ENCODE measurements at places on chromosomes 16 and 17.

- DNase-seq, result no peak
These were observed 78.0 kb downstream of the KNOP1 start for GRCh38 chr16:19639986-19640421.

DNA sequence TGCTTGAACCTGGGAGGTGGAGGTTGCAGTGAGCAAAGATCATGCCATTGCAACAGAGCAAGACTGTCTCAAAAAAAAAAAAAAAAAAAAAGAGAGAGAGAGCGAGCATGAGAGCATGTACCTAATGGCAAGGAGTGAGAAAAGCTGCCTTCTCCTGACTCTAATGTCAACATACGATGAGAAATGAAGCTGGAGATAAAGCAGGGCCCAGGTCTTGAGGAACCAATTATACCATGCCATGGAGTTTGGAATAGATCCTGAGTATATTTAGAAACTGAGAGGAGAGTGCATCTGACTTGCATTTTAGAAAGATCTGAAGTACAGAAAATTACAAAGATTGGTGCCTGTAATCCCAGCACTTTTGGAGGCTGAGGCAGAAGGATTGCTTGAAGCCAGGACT, 3.8 kb upstream of the MAP2K6 start:
- DNase-seq, result no peak

GRCh38 chr16:72002619-72003018, 2.4 kb upstream of the PKD1L3 start:
- DNase-seq, result no peak

- no peak for DNase-seq
These were observed 18.3 kb upstream of the ADGRG3 start for GRCh38 chr16:57649846-57650245.

DNA sequence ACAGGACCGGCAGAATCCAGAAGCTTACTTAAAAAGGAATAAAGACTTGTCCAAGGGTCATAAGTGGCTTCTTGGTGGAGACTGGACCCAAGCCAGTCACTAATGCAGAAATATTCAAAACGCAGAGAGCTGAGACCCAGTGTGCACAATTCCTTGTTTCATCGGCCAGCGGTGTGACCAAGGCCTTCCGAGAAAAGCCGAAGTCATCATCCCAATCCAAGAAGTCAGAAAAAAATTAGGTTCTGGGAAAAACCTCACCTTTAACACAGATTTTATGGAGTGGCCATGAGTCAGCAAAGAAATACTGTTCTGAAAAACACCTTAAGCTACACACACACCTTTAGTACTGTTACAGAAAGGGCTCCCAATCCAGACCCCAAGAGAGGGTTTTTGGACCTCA, 1.0 kb upstream of the GCSH start:
- no peak for DNase-seq

DNA sequence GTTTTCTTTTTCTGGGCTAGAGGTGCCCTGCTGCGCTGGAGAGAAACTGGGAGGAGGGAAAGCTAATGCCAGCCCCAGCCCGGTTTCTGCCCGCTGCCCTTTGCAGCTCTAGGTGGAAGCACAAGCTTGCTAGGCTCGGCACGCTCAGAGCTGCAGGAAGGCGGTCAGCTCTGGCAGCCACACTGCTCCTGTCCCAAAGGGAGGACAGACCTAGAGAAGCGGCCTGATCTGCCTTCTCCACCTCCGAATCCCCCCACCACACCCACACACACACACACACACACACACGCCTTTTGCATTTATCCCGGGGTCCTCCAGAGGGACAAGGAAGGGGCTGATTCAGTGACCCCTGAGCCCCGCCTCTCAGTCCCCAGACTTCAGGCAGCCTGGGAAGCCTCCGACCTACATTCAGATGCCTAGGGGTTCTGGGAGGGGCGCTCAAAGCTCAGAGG, 418.1 kb downstream of the SOX9 start:
- DNase-seq, result no peak

GRCh38 chr16:51166541-51166940, 15.5 kb upstream of the SALL1 start:
- DNase-seq, result no peak

DNA sequence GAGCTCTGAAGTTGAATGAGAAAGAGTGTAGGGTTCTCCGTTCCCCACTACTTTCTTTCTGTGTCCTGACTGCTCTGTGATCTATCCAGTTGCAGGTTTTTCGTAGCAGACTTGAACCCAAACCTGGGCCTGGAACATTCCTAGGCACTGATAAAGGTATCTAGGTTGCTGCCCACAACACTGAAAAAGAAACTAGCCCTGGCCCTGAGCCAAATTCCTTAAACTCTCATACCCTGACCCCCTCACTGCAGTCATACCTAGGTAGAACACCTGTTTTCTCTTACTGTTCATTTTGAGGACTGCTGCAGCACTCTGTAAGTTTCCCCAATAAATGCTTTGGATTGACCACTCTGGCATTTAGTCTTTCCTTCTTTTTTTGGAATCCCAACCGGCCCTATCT, 5.4 kb downstream of the HYDIN start:
- DNase-seq, result no peak

Measured in T1000 (cell line).